Neural progenitor cell (in vitro differentiated cells): ENCODE measurements at places on chromosomes 4 and X. TPM values are rescaled to one million over a fixed set of nuclear protein-coding genes. Genes with fewer than 3 reads are reported as not detected.

DNA sequence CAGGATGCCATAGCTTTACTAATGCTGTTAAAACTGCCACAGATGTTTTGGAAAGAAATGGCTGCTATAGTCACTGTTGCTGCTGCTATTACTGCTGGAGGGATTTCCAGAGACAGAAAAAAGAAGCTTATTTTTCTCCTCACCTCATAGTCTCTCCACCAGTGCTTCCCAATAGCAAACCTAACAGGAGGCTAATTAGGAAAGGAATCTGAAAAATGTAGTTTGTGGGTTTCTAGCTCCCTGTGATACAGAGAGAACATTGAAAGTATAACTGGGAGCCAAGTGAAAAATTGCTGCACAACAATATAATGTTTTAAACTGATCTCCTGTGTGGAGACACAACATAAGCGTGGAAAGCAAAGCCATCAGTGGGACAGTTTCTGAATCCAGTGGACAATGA lies 8.6 kb upstream of the TSPAN7 start:
- no peak for DNase-seq
- H3K4me3 ChIP-seq = no peak overlapping the region
- no peaks in the 10 kb centered on the region for H3K36me3 ChIP-seq
- H3K4me1 ChIP-seq = no peaks in the 10 kb centered on the region

- peaks cover 19% of the 10 kb centered on the region for H3K4me1 ChIP-seq
- DNase-seq = peak; percentile 75
- peak overlapping the region; percentile 98 for H3K4me3 ChIP-seq
These were observed 1.1 kb upstream of the RAP1GDS1 start for GRCh38 chr4:98260047-98260578.

GRCh38 chr4:163554870-163555465 lies 60.5 kb downstream of the TMA16 start:
- H3K27me3 ChIP-seq = no peaks in the 10 kb centered on the region
- DNase-seq = no peak
- H3K36me3 ChIP-seq = peaks cover under 1% of the 10 kb centered on the region
- no peaks in the 10 kb centered on the region for H3K4me1 ChIP-seq
- H3K4me3 ChIP-seq = no peak overlapping the region

DNA sequence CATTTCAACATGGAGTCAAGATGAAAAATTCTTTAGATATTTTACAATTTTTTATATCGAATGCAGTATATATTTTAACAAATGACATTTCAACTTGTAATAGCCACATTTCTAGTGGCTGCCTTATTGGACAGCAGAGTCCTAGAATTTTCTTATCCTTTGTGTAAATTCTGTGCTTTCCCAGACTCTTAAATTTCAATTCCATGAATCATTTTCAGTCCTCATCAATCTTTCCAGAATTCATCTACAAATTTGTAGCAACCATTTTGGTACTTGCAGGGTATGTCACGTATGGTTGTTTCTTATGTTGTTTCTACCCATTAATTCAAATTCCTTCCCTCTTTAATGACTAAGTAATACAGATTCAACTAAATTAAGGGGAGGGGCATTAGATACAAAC lies 2.7 kb downstream of the PAICS start:
- H3K36me3 ChIP-seq = peaks cover 23% of the 10 kb centered on the region
- DNase-seq = no peak
- H3K4me1 ChIP-seq = peaks cover 41% of the 10 kb centered on the region
- H3K27ac ChIP-seq = no peak overlapping the region

GRCh38 chr4:24473309-24473721 lies 111.0 kb downstream of the DHX15 start:
- no peaks in the 10 kb centered on the region for H3K36me3 ChIP-seq
- peak overlapping the region; percentile 60 for H3K4me3 ChIP-seq
- peaks cover 11% of the 10 kb centered on the region for H3K4me1 ChIP-seq
- no peak overlapping the region for H3K27ac ChIP-seq

DNA sequence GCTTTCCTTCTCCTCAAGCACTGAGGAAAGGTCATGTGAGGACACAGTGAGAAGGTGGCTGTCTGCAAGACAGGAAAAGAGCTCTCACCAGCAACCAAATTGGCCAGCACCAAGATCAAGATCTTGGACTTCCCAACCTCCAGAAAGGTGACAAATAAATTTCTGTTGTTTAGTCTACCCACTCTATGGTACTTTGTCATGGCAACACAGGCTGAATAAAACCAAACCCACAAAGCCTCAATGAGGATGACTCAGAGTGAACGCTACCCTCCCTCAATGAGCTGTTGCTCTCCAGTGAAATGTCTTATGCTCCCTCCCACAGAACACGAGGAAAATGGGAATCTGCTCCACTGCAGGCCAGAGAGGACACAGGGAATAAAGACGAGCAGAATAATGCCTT lies 244.1 kb downstream of the RAB28 start:
- H3K36me3 ChIP-seq = no peaks in the 10 kb centered on the region
- no peaks in the 10 kb centered on the region for H3K27me3 ChIP-seq
- DNase-seq = no peak
- peaks cover 8% of the 10 kb centered on the region for H3K4me1 ChIP-seq

DNA sequence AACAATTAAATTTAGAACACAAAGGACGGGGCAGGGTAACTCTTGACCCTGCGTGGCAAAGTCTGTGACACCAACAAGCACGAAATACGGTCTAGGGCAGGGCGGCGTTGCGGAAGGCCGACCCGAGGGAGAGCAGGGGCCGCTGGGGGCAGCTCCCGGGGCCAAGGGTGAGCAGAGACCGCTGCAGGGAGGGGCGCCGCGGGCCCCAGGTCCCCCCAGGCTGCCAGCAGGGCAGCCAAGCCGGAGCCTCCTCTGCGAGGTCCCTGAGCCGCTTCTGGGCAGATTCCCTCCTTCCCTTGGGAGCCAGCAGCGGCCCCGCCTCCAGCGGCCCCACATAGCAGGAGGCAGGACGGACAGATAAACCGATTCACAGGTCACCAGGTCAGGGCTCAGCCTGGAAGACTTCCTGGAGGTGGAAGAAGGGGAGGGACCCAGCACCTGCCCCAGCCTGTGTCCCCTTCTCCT lies 90.2 kb downstream of the FAM53A start:
- no peaks in the 10 kb centered on the region for H3K27me3 ChIP-seq
- no peaks in the 10 kb centered on the region for H3K36me3 ChIP-seq
- no peaks in the 10 kb centered on the region for H3K4me1 ChIP-seq

DNA sequence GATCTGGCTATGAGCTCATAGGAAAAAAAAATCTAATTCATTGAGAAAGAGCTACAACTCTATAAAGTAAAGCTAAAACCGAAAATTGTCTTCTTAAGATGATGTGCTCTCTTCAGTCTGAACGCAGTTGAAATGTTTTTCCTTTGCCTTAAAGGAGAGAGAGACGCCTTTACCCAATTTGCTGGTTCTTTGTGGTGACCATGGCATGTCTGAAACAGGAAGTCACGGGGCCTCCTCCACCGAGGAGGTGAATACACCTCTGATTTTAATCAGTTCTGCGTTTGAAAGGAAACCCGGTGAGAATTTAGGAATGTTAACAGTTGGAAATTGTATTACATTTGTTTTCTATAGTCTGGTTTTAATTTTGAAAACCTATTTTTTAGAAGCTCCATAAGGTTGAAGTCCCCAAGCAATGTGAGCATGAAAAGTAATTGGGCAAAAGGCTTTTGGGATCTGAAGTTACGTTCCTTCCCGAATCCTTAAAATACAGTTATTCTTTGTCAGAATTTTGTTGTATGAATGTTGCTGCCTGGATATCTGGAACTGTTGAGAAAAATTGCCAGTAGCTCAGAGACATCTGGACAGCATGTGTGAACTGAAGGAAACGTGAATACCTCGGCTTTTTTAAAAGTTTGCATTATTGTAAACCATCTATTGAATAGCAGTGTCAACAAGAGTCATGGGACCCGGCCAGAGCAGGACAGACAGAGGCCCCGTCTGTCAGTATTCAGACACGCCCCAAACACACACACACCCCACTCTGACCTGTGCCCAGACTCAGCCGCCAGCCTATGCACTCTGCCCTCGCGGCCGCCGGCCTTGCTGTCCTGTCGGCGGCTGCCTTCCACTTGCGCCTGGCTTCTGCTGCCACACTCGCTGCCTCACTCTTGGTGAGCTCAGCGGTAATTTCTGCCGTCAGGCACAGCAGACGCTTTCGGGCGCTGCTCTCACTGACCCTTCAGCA lies 9.9 kb downstream of the PIGG start:
- H3K27me3 ChIP-seq = no peaks in the 10 kb centered on the region
- no peak overlapping the region for H3K4me3 ChIP-seq
- no peaks in the 10 kb centered on the region for H3K36me3 ChIP-seq
- H3K27ac ChIP-seq = no peak overlapping the region
- no peaks in the 10 kb centered on the region for H3K4me1 ChIP-seq

DNA sequence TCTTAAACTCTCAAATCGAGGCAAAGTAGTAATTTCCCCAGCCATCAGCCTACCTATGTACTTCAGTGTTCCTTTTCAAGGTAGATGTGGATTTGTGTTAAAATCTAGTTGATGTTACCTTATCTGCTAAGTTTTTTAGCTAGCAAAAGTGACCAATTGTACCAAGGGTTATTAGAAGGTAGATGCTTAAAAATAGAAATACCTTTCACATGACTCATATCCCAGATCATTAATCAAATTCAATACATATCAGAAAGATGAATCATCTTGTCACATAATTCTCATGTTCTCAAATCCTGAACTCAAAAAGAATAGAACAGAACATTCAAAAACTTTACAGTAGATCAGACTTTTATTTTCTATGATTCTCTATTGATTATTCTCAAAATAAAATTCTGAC lies 3.5 kb downstream of the ENAM start:
- no peaks in the 10 kb centered on the region for H3K4me1 ChIP-seq
- no peaks in the 10 kb centered on the region for H3K27me3 ChIP-seq
- no peak overlapping the region for H3K27ac ChIP-seq
- no peaks in the 10 kb centered on the region for H3K36me3 ChIP-seq
- H3K4me3 ChIP-seq = no peak overlapping the region
- DNase-seq = no peak

GRCh38 chrX:23575281-23575680 lies 92.0 kb upstream of the PRDX4 start:
- DNase-seq = no peak
- H3K27ac ChIP-seq = no peak overlapping the region
- no peaks in the 10 kb centered on the region for H3K4me1 ChIP-seq

GRCh38 chrX:151901826-151902225 lies 10.9 kb upstream of the MAGEA4 start:
- no peaks in the 10 kb centered on the region for H3K36me3 ChIP-seq
- H3K4me1 ChIP-seq = no peaks in the 10 kb centered on the region
- no peak for DNase-seq
- H3K27ac ChIP-seq = no peak overlapping the region
- no peak overlapping the region for H3K4me3 ChIP-seq
- no peaks in the 10 kb centered on the region for H3K27me3 ChIP-seq

GRCh38 chr4:88445252-88445651 lies 11.7 kb upstream of the HERC5 start:
- DNase-seq = no peak
- no peak overlapping the region for H3K4me3 ChIP-seq
- no peaks in the 10 kb centered on the region for H3K27me3 ChIP-seq
- H3K4me1 ChIP-seq = peaks cover 3% of the 10 kb centered on the region

DNA sequence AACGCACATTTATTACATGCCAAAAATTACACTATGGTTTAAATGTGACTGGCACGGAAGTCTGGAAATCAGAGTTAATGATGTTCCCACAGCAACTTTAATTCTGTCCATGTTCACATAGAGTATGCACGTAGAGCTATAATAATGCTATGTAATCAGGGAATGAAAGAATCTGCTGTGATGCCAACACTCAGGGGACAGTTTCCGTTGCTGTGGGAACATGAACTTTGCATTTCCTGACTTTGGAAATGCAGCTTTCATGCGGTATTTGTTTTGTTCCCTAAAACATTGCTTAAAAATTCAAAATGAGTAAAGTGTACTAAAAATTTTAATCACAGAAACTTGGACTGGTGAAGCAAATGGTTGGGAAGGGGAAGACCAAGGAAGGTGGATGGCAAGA lies 65.7 kb downstream of the MAGEA1 start:
- H3K4me3 ChIP-seq = peak overlapping the region; percentile 41
- no peaks in the 10 kb centered on the region for H3K36me3 ChIP-seq
- no peak for DNase-seq
- no peak overlapping the region for H3K27ac ChIP-seq
- peaks cover 9% of the 10 kb centered on the region for H3K4me1 ChIP-seq

GRCh38 chrX:35115205-35115604 lies 172.6 kb downstream of the FAM47B start:
- no peak overlapping the region for H3K4me3 ChIP-seq
- no peaks in the 10 kb centered on the region for H3K36me3 ChIP-seq
- H3K27ac ChIP-seq = no peak overlapping the region
- H3K27me3 ChIP-seq = no peaks in the 10 kb centered on the region

DNA sequence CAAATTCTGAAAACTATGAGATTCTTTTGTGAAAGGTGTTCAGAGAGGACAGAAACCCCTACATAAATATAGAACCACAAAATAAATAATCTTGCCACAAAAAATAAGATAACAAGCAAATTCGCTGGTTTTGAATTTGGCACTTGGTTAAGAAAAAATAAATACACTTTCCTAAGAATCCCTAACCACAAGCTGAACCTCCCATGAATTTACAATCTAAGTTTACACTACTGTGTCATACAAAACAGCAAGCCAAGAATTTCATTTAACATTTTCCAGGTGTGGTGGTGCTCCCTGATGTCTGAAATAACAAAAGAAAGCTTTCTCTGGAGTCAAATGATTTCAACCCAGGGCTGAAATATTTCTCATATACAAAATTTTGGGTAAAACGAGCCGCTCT lies 121.0 kb downstream of the KCNIP4 start:
- no peaks in the 10 kb centered on the region for H3K27me3 ChIP-seq
- H3K4me1 ChIP-seq = no peaks in the 10 kb centered on the region
- H3K36me3 ChIP-seq = no peaks in the 10 kb centered on the region

DNA sequence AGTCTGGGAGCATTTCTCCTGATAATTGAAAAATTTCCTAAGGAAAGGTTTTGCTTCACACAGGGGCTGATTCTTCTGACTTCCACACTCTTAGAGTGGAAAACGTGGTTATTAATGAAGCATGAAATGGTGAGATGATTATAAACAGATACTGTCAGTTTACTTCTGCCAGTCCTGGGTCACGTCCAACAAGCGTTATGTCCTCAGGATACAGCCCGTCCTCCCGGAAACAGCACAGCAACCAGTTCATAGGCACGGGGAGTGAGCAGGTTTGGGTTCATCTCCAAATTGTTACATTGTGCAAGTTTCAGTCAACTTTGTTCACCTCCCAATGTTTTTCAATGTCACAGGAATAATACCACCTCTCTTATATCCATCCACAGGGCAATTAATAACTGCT lies 98.8 kb downstream of the NPNT start:
- no peaks in the 10 kb centered on the region for H3K4me1 ChIP-seq
- H3K4me3 ChIP-seq = no peak overlapping the region
- H3K27me3 ChIP-seq = no peaks in the 10 kb centered on the region
- no peaks in the 10 kb centered on the region for H3K36me3 ChIP-seq
- no peak for DNase-seq

- DNase-seq = no peak
- H3K4me1 ChIP-seq = no peaks in the 10 kb centered on the region
- H3K4me3 ChIP-seq = no peak overlapping the region
- H3K36me3 ChIP-seq = no peaks in the 10 kb centered on the region
- no peaks in the 10 kb centered on the region for H3K27me3 ChIP-seq
These were observed 219.0 kb upstream of the CPEB2 start for GRCh38 chr4:14783011-14783877.

- H3K27ac ChIP-seq = no peak overlapping the region
- peaks cover 59% of the 10 kb centered on the region for H3K27me3 ChIP-seq
- no peak overlapping the region for H3K4me3 ChIP-seq
- no peaks in the 10 kb centered on the region for H3K36me3 ChIP-seq
- peak; percentile 10 for DNase-seq
These were observed 5.5 kb upstream of the NR3C2 start for GRCh38 chr4:148447681-148448080.

- DNase-seq = no peak
- H3K4me3 ChIP-seq = no peak overlapping the region
- H3K36me3 ChIP-seq = no peaks in the 10 kb centered on the region
- H3K27me3 ChIP-seq = no peaks in the 10 kb centered on the region
- H3K4me1 ChIP-seq = no peaks in the 10 kb centered on the region
These were observed 12.6 kb downstream of the ANKRD17 start for GRCh38 chr4:73245955-73246354.

Gene CWH43
- not detected in 2 replicates for total RNA-seq

Gene DDX53
- total RNA-seq = not detected in 2 replicates

Gene CABS1
- 0.09 and 0.26 TPM in 2 replicates for total RNA-seq

Gene HTATSF1
- 111 and 123 TPM in 2 replicates for total RNA-seq
